ENCODE measurements at places on chromosomes 7 and 10.

GRCh38 chr10:86657396-86658011 is 3.2 kb downstream of the OPN4 start:
- no peak for DNase-seq

DNA sequence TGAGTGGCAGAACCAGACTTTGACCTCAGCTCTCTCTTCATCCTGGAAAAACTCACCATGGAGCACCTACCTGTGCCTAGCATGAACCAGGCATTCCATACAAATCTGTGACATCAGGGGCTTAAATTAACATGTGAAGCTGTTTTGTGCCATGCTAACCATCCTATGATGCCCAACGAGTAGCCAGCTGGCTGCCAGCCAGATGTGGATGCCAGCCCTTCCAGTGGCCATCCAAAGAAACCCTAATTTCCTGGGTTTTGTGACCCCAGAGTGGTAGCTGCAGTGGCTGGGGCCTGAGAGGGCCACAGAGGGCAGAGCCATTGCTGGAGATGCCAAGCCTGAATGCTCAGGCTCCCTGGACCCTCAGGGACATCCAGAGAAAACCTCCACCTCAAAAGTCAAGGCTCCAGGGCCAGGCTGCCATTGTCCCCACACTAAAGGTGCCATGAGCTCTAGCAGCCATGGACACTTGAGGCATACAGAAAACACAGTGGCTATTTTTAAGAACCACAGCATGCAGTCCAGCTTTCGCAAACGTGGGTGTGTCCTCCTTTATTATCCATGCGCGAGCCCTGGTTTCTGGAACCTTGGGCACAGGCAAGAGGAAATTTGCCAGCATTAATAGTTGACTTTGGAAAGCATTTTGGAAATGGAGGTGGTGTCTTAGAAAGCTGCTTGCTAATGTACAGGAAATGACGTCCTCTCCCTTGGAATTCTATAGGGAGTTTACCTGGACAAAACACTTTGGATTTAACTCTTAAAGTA is 6.0 kb downstream of the CPXM2 start:
- no peak for DNase-seq

GRCh38 chr7:1738511-1738910 is 68.4 kb downstream of the ELFN1 start:
- no peak for DNase-seq

GRCh38 chr10:68087685-68088401 is 12.8 kb upstream of the HERC4 start:
- DNase-seq = no peak

DNA sequence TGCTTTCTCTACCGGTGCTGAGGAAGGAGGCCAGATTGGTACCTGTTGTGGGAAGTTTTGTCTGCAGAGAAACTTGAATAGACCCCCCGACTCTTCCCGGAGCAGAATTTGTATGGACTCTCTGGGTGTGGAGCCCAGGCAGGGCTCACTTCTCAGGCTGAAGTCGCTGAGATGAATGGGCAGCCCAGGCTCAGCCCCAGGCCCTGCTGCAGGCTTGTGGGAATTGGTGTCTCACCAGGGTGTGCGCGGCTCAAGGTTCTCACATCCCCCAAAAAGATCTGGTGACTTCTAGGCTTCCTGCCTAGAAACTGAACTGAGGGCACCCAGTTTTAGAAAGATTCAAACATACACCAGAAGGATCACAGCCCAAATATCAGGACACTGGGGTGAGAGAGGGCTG is 103.5 kb downstream of the NEURL1 start:
- DNase-seq = no peak

- peak; percentile 12 for DNase-seq
Observed at GRCh38 chr10:5814110-5815107, 1.2 kb upstream of the GDI2 start.

GRCh38 chr7:44307905-44308595 is 17.3 kb downstream of the CAMK2B start:
- DNase-seq = no peak

- DNase-seq = no peak
Observed at GRCh38 chr7:134465491-134465890, 6.6 kb upstream of the AKR1B1 start.

GRCh38 chr10:48272682-48273081 is 1.8 kb downstream of the FRMPD2 start:
- DNase-seq = no peak

DNA sequence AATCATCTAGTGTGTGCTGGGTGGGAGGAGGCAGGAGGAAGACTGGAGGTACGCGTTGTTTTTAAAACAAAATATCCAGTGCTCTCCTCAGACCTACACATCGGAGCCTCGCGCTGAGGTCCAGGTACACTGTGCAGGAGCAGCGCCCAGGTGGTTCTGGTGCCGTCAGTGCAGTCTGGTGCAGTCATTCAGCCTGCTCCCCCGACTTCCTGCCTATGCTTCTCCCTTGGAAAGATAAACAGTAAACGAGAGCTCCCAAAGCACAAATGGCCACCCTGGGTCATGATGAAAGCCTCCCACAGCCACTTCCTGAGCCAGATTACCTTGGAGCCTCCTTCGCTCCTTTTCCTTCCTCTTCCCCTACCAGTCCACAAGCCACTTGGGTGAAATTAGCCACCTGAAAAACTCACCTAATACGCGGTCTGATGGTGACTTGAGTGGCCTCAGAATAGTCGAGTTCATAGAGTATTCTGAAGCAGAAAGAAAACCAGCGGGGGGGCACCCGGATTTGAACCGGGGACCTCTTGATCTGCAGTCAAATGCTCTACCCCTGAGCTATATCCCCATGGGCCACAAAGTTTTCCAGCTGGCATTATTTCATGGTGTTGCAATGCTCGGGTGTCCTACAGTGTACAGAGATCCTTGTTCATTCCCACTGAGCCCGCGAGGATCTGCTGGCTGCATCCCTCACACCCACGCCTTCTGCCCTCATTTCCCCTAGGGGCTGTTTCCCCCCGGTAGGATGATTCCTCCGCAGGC is 82.5 kb downstream of the ZNF467 start:
- peak; percentile 81 for DNase-seq

DNA sequence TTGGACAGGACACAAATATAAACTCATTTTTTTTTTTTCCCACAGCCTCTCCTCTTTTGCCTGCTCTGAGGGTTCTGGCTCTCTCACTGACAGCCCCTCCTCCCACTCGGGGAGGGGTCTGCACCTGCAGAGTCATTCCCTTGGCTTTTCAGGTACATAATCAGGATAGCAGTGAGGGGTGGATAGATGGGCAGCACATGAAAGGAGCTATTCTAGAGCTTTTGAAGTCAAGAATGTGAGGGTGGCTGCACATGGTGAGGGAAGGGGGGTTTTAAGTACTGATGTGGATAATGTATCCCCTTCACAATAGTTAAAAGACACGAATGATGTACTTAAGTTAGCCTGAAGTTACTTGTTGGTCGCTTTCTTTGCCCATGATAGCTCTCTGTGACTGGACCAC is 76.2 kb downstream of the CFAP58 start:
- no peak for DNase-seq

GRCh38 chr7:155701972-155702544 is 57.6 kb downstream of the RBM33 start:
- no peak for DNase-seq

DNA sequence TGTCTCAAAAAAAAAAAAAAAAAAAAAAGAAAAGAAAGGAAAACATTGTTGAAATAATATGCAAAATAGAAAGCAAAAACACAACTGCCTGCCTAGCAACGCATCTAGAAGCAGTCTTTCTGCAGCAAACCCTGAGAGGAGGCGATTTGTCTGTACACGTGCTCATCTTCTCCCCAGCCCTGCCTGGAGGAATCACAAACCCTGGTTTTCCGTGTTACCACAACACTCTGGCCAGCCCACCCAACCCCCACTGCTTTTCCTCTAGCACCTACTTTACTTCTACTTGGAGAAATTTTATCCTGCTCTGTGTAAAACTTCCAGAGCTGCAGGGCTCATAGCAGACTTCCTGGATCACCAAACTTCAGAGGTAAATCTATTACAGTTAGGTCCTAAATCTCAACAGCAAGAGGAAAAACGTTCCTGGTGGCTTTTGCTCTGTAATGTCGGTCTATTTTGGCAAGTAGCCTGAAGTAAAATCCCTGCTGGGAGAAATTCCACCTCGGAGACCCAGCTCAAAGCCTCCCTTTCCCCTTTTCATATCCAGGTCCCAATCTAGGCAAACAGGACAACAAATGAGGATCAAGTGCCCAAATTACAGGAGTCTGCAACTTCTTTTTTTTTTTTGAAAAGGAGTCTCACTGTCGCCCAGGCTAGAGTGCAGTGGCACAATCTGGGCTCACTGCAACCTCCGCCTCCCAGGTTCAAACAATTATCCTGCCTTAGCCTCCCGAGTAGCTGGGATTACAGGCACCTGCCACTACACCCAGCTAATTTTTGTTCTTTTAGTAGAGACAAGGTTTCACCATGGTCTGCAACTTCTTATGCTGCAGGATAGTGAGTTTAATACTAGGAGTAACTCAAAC is 91.6 kb downstream of the DNMBP start:
- peak; percentile 61 for DNase-seq

GRCh38 chr7:102912742-102913141 is at the start of gene LRRC17:
LRRC17 (plus strand) TSS chr7:102913000; CDS start chr7:102933914, 20,914 bp downstream.
- peak; percentile 91 for DNase-seq

- no peak for DNase-seq
Observed at GRCh38 chr7:131802195-131802864, 245.9 kb upstream of the PODXL start.

DNA sequence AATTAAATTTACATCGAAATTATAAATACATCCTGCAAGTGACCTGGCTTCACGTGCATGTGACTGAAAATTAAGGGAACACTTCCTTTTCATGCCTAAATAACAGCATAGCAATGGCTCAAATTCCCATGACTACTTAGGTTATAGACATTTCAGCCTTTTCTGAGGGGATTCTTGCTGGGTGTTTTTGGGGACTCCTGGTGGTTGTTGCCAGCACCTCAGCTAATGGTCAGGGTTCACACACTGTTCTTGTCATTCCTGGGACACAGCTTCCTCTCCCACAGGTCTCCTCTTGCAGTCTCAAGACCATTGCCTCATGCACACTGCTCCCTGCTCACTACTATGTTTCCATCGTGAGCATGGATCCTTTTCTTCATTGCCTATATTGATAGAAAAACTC is 148.9 kb upstream of the GLI3 start:
- DNase-seq = no peak

DNA sequence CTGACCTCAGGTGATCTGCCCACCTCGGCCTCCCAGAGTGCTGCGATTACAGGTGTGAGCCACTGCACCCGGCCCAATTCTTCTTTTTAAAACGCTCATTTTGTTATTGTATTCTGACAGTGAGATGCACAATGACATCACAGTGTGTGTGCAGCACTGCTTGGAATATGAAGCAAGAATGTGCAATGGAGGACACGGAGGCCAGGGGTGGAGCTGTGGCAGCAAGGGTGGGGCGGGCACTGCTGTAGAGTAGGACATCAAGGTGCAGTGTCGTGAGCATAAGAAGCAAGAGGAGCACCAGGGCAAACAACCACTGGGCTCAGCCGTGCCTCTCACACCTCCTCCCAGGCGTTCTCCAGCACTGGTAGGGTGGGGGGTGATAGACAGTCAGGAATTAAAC is 26.8 kb upstream of the GRID1 start:
- DNase-seq = no peak

DNA sequence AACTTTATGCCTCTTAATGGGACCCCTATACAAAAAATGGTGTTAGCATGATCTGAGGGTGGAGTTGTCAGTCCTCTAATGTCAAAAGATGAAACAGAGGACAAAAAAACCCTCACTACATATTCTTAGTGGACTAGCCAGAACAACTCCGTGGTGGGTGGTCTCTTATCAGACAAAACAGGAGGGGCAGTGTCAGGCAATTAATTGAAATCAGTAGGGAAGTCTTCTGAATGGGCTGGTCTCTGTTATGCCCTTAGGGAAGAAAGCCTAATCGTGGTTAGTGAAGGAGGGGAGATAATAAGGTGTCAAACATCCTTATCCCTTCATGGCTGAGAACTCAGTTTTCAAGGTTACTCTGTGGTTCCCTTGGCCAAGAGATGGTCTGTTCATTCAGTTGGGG is 909.4 kb downstream of the GRID1 start:
- DNase-seq = no peak

GRCh38 chr10:59047180-59047579 is 129.3 kb upstream of the PHYHIPL start:
- no peak for DNase-seq

DNA sequence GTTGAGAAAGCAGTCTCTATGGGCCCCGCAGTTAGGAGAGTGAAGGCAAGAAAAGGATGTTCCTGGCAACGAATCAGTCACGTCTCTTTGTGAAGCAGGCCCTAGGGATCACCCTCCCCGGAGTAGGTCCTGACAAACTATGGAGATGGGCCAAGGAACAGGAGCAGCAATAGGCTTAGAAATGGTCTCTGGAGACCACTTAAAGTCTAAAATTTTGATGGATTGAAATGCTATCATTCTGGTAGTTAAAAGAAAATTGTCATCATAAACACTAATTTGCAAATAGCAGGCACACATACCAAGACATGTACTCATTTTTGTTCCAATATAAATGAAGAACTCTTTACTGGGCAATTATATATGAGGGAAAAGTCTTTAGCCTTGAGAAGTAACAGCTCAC is 123.5 kb downstream of the ITGB8 start:
- no peak for DNase-seq

- DNase-seq = no peak
Observed at GRCh38 chr10:19652750-19653149, 163.5 kb upstream of the PLXDC2 start.

- DNase-seq = no peak
Observed at GRCh38 chr7:30468791-30469190, 9.8 kb downstream of the NOD1 start.

- DNase-seq = no peak
Observed at GRCh38 chr7:12554351-12554750, 16.2 kb upstream of the SCIN start.

- no peak for DNase-seq
Observed at GRCh38 chr10:3844491-3845025, 59.5 kb upstream of the KLF6 start.

DNA sequence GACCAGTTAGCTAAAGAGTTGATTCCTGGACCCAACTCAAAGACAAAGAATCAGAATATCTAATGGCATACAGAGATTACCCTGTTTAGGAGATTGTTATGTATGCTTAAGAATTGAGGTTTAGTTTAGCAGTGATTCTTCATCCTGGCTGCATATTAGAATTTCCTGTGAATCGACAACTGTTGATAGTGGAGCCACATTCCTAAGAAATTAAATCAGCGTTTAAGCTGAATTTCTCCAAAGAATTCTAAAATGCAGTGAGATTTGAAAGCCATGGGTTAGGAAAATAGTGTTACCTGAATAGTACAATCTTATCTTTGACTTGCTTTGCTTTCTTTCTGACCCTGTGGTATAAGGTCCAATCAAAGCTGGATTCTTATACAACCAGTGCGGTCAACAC is 16.4 kb upstream of the FERD3L start:
- no peak for DNase-seq

Measured in fibroblast of skin of abdomen (primary cell).